ENCODE measurements at places on chromosomes 7 and 10.

GRCh38 chr7:158404031-158404761 is 183.4 kb downstream of the PTPRN2 start:
- DNase-seq: no peak

GRCh38 chr7:3616306-3616705 is 315.3 kb downstream of the SDK1 start:
- DNase-seq: no peak

DNA sequence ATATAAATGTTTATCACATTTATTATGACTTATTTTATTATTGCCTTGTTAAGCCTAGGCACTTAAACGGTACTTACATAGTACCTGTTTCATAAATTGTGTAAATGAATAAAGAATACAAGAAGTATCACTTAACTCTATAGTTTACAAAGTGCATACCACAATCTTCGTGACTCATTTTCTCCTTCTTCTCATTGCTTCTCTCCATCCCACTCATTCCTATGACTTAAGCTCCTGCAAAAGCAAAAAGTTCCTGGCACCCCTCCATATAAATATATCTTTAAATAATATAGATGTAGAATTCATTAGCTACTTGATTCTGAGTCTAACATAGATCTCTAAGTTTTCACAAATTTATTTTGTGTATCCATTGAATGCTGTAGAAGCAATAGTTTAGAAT is 1382.0 kb upstream of the CELF2 start:
- no peak for DNase-seq

GRCh38 chr10:73843261-73843660 is 31.1 kb downstream of the CAMK2G start:
- DNase-seq: no peak

Measured in SK-MEL-5 (cell line).